ENCODE measurements at places on chromosomes 7 and 10.

- DNase-seq = no peak
Observed at GRCh38 chr10:6786579-6787031, 206.5 kb upstream of the PRKCQ start.

DNA sequence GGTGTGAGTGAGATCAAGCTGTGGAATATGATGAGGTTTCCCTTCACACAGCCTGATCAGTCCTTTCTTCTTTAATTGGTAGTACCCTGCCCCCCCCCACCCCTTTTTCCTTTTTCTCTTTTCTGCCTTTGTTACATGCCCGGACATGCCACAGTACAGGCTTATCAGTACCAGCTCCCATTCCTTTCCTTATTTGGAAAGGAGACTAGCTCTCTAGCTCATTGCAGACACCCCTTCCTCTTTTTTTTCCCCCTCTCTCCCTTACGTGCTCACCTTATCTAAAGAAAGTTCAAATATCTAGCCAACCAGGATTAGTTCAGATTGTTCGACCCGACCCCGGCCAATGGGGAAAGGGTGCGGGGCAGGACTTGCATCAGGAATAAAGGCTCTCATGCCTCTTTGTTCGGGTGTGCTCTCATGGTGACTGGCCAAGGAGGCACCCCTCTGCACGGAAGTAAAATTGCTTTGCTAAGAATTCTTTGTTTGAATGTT lies 230.4 kb downstream of the ACTR3B start:
- no peak for DNase-seq

- DNase-seq = no peak
Observed at GRCh38 chr7:40419806-40420205, 285.0 kb downstream of the SUGCT start.

- peak; percentile 93 for DNase-seq
Observed at GRCh38 chr10:130136226-130137089, at the start of gene GLRX3. GLRX3 (plus strand) TSS chr10:130136391; CDS start chr10:130136421, 30 bp downstream.

DNA sequence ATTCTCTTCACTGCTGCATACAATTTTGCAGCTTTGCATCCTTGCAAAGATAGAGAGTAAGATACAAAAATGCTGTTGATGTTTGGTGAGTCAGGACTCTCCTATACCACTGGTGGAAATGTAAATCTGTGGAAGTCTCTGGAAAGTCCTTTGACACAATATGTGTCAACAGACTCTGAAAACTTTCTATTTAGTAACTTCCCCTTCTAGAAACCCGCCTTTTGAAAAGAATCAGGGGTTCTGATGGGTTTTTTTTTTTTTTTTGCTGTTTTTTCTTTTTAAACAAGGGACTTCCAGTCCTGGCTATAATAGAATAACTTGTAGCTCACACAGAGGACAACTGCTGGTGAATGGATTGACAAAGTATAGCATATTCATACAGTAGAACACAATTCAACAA lies 16.4 kb downstream of the NOD1 start:
- DNase-seq = no peak

DNA sequence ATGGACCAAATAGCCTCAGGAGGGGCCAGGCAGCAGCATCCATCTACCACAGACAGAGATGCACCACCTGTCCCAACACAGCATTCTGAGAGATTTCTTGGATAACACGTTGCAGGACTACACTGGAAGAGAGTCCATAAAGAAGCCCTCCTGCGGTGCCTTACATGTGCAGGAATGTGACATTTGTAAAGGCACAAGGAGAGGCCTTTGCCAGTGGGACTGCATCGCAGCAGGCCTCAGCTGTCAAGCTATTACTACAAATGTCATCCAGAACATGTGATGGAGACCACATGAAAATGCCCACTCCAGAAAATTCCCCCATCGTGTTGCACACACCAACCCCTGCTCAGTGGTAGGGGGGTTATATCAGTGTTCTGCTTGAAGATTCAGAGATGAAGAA lies 77.4 kb downstream of the ATXN7L1 start:
- DNase-seq = no peak

DNA sequence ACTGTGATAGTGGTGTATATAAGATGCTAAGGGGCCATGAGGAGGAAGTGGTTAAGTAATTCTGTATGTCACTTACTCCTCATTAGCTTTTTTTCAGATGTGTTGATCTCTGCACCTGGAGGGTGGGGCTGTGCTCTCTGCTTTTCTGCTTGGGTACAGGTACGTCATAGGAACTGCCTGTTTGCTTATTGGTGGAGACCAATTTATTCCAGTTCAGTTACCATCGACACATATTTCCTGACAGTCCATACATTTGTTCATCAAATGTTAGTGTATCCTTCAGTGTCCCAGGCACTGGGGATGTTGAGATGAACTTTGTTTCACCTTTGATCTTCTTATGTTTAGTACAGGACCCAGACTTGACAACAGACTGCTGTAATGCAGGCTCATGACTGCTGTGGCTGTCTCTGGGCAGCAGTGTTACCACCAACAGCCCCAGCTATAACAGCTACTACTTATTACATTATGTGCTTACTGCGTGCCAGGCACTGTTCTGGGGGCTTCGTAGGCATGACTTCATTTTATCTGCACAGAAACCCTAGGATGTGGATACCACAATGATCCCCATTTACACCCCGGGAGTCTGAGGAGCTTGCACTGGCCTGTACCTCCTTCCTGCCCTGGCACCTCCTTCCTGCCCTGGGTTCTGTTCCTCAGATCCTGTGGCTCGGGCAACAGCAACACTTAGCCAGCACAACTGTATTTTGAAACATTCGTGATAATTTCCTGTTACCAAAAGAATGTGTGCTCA lies 87.4 kb downstream of the BUB3 start:
- DNase-seq = no peak

DNA sequence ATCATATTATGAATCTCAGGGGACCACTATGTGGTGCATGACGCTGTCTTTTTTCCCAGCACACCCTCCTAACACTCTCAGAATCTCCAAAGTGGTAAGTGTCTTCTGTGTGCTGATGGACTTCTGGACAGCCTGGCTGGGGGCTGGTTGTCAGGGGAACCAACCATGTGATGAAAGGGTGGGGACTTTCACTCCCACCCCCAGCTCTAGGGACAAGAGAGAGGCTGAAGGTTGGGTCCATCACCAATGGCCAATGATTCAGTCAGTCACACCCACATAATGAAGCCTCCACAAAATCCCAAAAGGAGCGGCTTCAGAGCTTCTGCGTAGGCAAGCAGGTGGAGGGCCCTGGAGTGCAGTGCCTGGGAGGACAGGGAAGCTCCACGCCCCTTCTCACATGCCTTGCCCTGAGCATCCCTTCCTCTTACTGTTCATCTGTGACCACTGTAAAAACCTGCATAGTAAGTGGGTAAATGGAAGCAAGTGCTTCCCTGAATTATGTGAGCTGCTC lies 44.6 kb downstream of the RASGEF1A start:
- peak; percentile 0 for DNase-seq

- peak; percentile 67 for DNase-seq
Observed at GRCh38 chr10:100510533-100511308, 8.9 kb downstream of the SEC31B start.

DNA sequence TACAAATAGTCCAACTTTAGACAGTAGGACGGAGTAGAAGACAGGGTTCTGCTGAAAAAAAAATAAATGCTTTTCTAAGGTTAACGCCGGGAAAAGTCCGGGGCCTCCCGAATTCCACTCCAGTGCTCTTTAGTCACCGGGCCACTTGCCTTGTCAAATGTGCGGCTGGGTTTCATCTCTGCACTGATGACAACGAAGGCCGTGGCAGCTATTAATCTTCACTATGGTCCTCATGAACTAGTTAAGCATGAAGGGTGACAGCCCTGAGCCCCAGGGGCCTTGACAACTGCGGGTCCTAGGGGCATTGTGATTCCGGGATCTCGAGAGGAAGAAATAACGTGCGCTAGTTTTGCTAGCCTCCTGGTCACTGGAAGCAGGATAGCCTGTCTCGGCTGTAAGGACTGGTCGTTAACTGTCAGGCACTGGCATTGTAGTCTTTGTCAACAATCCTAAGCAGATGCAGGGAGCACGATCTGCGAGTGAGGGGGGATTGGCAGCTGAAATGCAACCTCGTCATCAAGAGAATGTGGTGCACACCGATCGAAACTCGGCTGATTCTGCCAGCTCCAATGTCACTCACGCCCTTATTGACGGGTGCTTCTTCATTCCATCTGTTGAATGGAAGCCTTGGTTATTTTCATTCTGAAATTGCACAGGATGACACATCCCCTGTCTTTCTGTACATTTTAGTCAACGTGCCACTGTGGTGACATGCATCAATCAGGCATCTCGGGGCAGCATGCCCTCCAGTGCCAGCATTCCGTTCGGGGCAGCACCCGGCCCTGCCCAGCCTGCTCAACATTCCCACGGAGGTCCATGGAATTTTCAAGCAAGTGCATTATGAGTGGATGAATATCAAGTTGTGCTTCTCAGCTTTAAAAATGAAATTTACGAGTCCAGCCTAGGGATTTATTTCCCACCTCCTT lies 51.6 kb upstream of the MGMT start:
- no peak for DNase-seq

GRCh38 chr10:53898532-53898931 lies 902.5 kb downstream of the PCDH15 start:
- no peak for DNase-seq

DNA sequence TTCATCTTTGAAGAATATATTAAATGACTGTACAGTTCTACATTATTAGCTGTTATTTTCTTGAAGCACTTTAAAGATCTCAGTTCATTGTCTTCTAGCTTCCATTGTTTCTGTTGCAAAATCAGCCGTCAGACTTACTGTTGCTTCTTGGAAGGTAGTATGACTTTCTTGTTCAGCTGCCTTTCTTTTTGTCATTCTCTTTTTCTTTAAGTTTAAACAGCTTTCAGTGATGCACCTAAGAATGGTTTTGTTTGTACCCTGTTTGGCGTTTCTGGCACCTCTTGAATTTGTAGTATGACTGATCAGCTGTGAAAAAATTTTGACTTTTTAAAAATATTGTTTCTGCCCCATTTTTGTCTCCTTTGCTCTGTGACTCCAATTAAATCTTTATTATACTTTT lies 9.3 kb downstream of the MKLN1 start:
- no peak for DNase-seq

DNA sequence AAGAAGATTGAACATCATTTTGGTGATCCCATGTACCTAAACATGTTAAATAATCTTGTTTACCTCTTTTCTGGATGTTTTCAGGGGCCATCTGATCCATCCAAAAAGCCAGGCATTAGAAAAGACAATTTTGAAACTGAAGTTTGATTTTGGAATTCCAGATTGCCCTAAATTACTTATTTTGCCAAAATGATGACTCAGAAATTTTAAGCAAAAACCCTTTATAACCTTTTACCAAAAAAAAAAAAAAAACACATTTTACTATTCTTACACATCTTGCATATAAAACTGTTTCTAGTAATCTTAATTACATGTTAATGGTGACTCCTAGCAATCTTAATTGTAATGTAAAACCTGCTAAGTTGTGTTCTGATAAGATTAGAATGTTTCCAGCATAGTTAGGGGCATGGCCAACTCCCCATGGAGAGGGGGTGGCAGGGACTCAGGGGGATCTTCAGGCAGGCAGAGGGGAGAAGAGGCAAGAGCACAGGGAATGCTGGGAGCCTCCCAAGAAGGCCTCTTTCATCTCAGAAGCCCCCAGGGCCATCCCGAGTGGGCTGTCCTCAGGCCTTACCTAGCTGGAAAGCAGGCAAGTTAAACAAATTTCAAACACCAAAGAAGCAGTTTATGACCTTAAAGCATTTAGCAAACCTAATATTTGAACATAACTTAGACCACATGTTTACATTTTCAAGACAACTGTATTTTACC lies 25.8 kb upstream of the AKR1C3 start:
- no peak for DNase-seq

- no peak for DNase-seq
Observed at GRCh38 chr7:26930845-26931244, 66.5 kb upstream of the SKAP2 start.

GRCh38 chr7:116630357-116630756 lies 41.6 kb upstream of the MET start:
- no peak for DNase-seq

- no peak for DNase-seq
Observed at GRCh38 chr7:133292631-133293030, 39.8 kb downstream of the EXOC4 start.

- no peak for DNase-seq
Observed at GRCh38 chr10:117162093-117163060, 24.3 kb upstream of the VAX1 start.

GRCh38 chr7:151408839-151409666 lies 785 bp downstream of the WDR86 start:
- DNase-seq = no peak

DNA sequence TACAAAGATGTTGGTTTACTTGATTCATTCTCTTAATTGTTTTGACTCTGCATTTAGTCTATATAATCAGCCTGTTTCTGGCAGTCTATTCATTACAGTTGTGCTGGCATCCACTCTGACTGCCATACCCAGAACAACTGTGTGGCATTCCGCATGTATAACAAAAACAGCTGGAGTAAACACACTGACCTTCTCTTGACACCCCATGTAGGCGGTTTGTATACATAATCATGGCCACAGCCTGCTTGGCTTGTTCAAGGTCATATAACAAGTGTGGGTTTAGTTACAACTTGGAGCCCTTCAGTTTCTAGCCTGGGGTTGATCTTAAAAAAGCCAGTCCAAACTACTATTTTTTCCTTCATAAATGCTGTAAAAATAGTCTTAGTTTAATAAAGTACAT lies 70.9 kb downstream of the MBL2 start:
- DNase-seq = no peak

GRCh38 chr10:49115015-49115795 lies at the start of gene VSTM4:
VSTM4 (minus strand) TSS chr10:49115522; CDS start chr10:49115485, 37 bp downstream.
- peak; percentile 10 for DNase-seq

DNA sequence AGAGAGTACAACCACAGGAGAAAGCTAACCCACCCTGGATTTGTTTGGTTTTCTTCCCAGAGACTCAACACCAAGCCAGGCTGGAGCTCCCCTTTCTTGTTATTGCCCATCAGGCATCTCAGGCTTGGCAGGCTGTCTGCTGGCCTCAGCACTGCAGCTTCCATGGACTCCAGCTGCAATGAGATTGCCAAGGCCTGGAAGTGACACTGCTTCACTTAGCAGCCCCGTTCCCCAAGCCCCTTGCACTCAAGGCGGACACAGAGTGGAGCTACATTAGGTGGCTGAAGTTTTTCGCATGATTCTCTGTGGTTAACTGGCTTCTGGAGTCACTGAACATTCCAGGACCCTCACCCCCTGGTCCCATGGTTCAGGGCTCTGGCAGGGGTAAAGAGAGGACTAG lies 163.1 kb upstream of the GDF10 start:
- DNase-seq = no peak

- no peak for DNase-seq
Observed at GRCh38 chr10:46240684-46241565, 45.9 kb upstream of the ANTXRL start.

- no peak for DNase-seq
Observed at GRCh38 chr7:98086281-98086718, 20.4 kb upstream of the LMTK2 start.

- DNase-seq = no peak
Observed at GRCh38 chr7:80643336-80643915, 5.0 kb downstream of the CD36 start.

GRCh38 chr10:114045136-114046086 lies 1.7 kb downstream of the ADRB1 start:
- DNase-seq = peak; percentile 14

GRCh38 chr7:139673230-139673629 lies 104.6 kb downstream of the HIPK2 start:
- DNase-seq = peak; percentile 70

GRCh38 chr7:148286150-148286549 lies 304.4 kb upstream of the C7orf33 start:
- DNase-seq = no peak

Data from stimulated activated naive CD8-positive, alpha-beta T cell treated with anti-CD3 and anti-CD28 coated beads, Interleukin-15, Interleukin-2, amounts not matched to agents 100 U/mL and 50 U/mL, for 24 hours (primary cell).